SHP77 treated with DMSO at 0.1 percent for 48 hours (cell line): ENCODE measurements at places on chromosomes 4 and X.

DNA sequence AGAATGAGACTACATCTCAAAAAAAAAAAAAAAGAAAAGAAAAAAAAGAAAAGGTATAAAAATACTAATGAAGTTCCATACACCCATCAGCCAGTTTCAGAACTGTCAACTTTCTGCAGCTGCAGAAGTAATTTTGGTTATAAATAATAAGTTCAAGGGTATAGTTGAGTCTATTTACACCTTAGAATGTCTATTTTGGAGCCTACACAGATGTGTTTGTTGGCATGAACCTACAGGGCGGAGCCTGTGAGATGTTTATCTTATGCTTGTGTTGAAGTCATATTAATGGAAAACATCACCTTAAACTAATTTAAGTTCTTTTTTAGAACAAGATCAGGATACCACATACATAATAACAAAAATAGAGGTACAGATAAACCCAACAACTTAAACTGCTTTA lies 85.8 kb downstream of the RAPGEF2 start:
- no peak for DNase-seq

GRCh38 chr4:169348541-169348940 lies 77.8 kb upstream of the SH3RF1 start:
- DNase-seq, result no peak

GRCh38 chr4:113682730-113683537 lies 78.6 kb downstream of the CAMK2D start:
- DNase-seq, result peak; percentile 58

DNA sequence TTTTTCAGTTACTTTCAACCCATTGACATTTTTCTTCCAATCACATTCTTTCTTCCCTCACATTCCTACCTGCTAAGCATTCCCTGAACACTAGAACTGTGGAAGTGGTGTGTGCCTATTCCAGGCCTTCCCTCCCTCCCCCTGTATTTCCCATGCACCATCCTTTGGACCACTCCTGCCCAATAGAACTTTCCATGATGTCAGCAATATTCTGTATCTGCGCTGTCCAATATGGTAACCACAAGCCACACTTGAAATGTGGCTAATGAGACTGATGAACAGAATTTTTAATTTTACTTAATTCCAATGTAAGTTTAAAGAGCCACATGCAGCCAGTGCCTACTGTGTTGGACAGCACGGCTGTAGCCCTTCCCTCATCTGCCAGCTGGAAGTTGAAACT lies 57.5 kb downstream of the DCTD start:
- DNase-seq, result no peak

DNA sequence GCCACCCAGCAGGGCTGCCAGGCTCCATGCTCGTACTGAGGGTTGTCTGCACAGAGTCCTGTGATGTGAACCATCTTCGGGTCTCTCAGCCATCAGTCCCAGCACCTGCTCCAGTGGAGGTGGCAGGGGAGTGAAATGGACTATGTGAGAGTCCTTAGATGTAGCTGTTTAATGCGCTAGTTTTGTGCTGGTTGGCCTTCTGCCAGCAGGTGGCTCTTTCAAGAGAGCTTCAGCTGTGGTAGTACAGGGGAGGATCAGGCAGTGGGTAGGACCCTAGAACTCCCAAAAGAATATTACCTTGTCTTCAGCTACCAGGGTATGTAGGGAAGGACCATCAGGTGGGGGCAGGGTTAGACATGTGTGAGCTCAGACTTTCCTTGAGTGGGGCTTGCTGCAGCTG lies 1066.0 kb downstream of the GLUD2 start:
- peak; percentile 1 for DNase-seq

- no peak for DNase-seq
These were observed 102.4 kb upstream of the ZDHHC15 start for GRCh38 chrX:75625232-75625631.
